ENCODE measurements at places on chromosomes 3 and 15.

GRCh38 chr3:127750226-127751031 is 71.9 kb downstream of the MGLL start:
- DNase-seq, result no peak

GRCh38 chr3:31213869-31214486 is 318.7 kb upstream of the STT3B start:
- no peak for DNase-seq

DNA sequence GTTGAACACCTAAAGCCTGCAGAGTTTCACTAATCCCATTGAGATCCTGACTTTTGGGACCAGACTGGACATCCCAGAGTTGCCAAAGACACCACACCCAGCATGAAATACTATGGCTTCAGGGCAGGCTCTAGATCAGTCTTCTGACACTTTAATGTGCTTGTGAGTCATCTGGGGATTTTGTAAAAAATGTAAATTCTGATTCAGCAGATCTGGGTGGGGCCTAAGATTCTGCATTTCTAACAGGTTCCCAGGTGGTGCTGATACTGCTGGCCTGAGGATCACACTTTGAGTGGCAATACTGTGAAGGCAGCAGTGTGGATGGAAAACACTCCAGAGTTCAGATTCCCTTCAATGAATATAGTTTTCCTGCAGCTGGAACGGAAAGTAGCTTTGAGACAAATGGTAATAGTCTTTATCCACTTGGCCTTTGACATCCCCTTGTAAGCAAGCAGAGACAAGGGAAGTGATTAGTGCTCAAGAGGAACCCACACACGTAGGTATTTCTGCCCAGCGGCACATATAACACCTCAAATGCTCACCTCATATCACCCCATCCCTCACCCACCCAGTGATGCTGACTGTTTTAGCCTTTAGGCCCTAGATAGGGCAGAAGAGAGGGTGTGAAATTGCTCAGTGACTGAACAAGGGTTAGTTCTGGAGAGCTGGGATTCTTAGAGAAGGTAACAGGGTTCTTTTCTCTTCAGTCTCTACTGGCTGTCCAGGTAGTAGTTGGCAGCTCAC is 51.5 kb upstream of the GSK3B start:
- DNase-seq, result no peak

DNA sequence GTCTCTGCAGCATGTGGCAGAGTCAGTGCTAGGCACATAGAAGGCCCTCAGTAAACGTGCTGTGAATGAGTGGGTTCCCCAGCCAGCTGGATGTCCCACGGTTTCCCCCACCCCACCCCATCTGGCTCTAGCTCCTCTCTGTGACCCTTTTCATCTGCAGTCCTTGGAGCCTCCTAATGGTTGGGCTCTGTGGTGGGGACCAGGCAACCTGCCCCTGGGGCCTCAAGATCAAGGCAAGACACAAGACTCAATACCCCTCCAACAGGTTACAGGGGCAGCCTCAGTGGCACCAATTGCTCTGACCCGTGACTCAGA is 17.1 kb upstream of the CYP11A1 start:
- no peak for DNase-seq

- no peak for DNase-seq
These were observed 98.7 kb downstream of the TBC1D5 start for GRCh38 chr3:17643691-17644090.

- no peak for DNase-seq
These were observed 3.4 kb upstream of the SEC22A start for GRCh38 chr3:123198372-123198771.

DNA sequence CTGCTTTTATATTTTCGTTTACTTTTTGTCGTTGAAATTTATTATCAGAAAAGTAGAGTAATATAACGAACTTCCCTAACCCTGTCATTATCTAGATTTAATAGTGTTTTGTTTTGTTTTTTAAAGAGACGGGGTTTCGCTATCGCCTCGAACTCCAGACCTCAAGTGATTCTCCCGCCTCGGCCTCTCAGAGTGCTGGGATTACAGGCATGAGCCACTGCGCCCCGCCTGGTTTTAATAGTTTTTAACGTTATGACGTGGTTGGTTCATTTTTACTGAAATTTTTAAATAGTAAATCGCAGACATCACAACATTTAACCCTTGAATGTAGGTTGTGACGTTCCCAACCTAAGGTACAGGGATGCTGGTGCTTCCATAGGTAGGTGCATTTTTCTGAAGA is 1.0 kb downstream of the NGRN start:
- DNase-seq, result peak; percentile 21

Measured in stimulated activated CD4-positive, alpha-beta T cell treated with anti-CD3 and anti-CD28 coated beads, TNF-alpha, amount 100 ng/mL, for 24 hours (primary cell).